ENCODE measurements at places on chromosomes 7 and 10.

DNA sequence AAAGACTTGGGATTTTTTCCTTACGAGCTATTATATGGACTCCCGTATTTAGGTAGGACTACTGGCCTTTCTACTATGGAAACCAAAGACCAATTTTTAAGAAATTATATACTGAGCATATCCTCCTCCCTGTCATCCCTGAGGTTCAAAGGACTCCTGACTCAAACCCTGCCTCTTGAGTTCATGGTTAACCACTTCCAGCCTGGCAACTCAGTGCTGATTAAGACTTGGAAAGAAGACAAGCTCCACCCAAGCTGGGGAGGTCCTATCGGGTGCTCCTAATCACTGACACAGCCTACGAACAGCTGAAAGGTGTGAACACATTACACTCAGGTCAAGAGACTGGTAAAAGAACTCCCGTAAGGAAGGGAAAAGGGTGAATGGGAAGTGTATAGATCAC lies 66.8 kb downstream of the LYZL2 start:
- no peak for DNase-seq

GRCh38 chr10:43304687-43305333 lies 37.9 kb upstream of the RASGEF1A start:
- DNase-seq, result peak; percentile 82

- peak; percentile 72 for DNase-seq
Measured at GRCh38 chr10:69337296-69338132, 59.2 kb downstream of the HK1 start.

DNA sequence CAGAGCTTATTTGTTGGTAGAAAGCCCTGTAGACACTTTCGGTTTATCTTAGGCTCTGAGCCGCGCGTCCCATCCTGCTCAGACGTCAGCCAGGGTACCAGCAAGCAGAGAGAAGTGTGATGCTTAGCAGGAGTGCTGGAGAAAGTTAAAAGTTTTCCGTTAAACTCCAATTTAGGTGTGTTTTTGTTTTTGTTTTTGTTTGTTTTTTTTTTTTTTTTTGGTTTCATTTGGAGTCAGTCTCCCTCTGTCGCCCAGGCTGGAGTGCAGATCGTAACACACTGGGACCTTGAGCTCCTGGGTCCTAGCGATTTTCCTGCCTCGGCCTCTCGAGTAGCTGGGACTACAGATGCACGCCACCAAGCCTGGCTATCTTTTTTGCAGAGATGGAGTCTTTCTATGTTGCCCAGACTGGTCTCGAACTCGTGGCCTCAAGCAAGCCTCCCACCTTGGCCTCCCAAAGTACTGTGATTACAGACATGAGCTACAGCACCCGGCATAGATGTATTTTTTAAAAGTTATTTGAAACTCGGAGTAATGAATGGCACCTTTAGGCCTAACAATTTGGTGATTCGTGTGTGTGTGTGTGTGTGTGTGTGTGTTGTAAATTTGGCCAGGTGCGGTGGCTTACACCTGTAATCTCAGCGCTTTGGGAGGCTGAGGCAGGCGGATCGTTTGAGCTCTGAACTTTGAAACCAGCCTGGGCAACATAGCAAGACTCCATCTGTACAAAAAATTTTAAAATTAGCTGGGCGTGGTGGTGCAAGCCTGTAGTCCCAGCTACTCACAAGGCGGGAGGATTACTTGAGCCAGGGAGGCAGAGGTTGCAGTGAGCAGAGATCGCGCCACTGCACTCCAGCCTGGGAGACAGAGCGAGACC lies 1.3 kb upstream of the HIP1 start:
- no peak for DNase-seq

DNA sequence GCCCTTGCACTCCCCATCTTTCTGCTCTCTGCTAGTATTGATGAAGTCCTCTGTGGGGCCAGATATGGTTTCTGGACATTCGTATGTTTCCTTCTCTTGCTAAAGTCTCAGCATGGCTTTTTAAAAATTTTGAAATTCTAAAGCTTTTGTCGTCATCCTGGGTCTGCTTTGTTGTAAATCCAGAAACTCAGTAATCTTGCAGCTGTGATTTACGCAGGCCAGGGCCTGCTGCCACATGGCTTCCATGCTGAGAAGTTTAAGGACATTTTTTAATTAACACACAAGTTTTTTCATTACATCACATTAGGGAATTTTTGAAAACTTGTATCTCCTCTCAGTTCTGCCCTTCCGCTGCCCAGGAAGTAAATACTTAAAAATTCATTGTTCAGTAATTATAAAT lies 686.1 kb upstream of the IGFBP3 start:
- DNase-seq, result no peak

DNA sequence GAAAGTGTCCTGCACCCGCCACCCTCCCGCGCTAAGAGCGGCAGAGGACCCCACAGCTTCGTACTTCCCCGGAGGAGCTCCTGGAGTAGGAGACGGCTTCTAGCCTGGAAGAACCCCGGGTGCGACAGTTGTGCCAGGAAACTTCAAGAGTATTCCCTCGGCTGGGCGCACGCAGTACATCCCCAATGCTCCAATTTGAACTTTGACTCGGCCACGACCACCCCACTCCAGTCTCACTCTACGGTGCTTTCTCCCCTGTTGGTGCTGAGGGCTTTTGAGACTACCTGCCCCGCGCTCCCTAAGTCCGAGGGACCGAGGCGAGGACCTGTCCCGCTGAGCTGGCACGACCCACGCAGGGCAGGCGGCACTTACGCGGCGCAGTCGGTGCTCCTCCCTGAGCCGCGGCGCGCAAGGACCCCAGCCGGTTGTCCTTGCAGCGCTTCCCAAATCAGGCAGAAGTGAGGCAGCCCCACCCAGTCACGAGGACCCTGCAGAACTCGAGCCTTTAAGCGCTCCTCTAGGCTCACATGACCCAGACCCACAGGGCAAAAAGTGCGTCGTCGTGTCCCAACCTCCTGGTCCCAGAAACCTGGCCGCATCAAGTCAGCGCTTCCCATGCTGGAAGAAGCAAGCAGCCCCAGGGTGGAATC lies at the start of gene CPVL:
Gene CPVL, minus strand, starts transcription at position 481 of the 650 bp plus-strand sequence. CDS start 25,476 bp downstream, outside the sequence.
- DNase-seq, result no peak

DNA sequence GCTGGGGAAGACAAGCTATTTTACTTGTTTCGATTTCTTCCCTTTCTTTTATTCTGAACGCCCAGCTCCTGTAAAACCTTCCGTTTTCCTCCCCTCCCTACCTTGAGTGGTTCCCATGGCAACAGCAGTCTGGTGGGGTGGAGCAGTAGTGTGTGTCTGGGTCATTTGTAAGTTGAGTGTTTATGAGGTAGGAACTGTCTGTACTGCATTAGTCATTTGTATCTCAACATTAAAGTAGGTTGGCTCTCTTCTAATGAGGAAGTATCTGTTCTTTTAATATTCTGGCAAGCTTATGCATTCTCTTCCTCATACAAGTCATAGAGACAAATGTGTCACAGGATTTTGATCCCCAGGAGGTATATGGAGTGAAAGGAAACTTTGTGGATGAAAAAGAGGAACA lies 85.3 kb upstream of the CCDC6 start:
- DNase-seq, result peak; percentile 18

DNA sequence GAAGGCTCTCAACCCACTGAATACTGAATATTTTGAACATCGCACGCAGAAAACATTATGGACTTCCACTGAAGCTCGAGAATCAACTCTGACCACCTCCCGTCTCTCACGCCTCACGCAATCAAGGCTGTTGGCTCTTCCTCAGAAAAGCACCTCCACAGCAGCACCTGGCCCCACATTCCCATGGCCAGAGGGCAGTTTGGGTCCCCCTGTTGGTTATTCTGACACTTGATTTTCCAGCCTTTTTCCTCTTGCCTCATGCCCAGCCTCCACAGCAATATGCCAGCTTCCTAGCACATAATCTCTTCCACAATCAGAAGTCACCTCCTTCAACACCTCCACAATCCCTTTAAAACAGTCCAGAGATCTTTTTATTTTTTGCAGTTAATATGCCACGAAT lies 55.9 kb downstream of the SVOPL start:
- DNase-seq, result no peak

DNA sequence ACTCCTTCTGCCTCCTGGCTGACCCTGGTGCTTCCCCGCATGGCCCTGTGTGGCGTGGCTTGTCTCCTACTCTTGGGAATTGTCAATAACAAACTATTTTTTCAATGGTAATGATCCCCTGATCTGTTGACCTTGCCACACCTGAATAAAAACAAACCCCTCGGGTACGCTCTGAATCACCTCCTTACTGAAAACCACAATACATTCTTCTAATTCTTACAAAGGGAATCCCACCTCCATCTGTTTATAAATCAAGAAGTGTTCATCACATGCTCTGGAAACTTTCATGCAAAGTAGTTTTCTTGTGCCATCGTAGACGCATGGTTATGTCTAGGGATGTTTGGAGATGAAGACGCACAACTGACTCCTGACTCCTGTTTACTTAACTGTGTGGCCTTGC lies 245.8 kb downstream of the FRMD4A start:
- no peak for DNase-seq

- DNase-seq, result no peak
Measured at GRCh38 chr7:39324139-39324760, 242.0 kb upstream of the YAE1 start.

DNA sequence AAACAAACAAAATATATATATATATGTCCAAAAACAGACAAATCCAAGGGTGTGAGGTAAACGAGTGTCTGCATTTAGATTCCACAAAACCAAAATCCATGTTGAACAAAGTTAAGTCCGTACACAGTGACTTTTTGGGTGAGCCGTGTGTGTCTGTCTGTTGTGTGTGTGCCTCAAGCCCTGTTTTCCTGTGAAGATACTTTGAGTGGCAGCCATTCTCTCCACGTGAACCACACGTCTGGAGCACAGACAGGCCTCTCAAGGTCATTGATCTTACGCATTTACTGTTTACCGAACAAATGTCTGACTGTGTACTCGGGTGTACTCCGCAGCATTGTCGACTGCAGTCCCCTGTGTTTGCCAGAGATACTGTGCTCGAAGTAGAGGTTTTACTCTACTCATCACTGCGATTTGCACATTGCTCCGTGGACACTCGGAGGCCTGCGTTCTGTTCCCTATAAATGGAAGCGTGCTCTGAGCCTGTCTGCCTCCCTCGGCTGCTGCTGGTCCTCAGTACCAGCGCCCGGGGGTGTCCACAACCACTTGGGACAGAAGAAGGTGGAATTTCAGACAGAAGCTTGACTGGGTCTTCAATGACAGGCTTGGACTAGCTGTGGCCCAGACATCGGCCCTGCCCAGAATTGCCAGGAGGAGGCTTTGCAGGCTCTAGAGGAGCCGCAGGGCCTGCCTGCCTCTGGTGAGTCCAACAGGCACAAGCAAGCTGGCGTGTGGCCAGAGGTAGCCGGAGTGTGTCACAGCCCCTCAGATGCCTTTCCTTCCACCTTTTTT lies 22.1 kb downstream of the CYP17A1 start:
- peak; percentile 63 for DNase-seq

DNA sequence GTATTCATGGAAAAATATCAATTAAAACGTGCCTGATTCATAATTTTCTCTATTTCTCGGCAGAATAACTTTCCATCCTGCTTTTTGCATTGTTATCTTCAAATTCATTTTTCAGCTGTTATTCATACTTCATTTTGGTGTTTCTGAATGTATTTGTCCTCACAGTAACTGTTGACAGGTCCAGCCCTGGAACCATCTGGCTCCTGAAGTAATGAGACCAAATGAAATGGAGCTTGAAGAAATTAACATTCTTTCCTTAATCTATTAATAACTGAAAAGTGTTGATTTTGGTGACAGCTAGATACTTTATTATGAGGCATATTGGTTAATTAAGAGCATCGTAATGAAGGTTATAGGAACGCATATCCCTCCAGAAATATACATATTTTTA lies 257.0 kb upstream of the MINDY3 start:
- no peak for DNase-seq

- DNase-seq, result no peak
Measured at GRCh38 chr7:102450242-102450641, 14.4 kb downstream of the ALKBH4 start.

DNA sequence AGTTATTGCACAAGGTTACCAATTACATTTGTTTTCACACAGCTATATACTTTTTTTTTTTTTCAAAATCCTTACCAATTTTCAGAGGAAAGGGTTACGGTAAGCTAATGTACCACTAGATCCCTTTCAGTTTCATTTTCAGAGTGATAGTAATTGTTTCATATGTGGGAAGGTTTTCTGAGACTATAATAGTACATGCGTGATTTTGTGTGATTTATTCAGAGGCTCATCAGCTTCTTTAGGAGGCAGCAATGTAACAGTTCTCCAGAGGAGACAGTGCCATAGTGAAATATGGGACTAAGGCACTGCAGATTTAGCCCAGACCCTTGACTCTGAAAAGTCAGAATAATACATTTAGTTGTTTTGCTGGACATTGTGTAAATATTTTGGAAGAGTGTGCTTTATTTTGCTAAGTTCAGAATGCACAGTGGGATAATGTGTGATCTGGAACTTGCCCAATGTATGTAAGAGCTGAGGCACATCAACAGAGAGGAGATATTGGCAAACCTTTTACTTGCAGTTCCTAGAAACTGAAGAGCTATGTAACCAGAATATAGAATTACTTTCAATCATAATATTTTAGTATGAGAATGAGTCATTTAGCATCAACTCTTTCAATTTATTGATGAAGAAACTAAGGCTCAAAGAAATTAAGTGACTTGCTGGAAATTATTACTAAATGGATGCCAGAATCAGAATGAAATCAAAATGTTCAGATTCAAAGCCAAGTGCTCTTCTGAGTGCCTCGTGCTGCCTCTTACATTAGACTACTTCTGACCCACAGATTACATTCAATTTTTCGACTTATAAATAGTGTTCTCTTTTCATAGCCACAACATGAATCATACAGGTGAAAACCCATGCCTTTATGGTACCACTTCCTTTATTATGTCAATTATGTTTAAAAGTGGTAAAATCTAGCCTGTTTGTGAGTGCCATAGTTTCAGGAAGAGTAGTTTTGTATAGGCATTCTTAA lies 207.7 kb upstream of the TEX47 start:
- no peak for DNase-seq

DNA sequence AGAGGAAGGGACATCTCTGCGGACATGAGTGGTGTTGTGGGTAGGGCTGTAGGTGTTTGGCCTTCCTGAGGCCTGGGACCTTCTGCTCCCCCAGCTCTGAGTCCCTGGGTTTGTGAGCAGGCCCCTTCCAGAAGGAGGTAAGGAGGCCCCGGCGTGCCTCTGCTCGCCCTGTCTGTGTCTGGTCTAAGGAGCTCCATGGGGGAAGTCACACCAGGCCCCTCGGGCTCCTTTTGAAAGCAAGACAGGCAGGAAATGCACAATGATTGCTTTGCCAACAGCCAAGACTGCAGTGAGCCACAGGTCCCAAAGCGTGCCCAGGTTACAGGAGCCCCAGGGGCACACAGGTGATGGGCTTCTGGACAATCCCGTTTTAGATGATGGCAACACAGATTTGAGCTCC lies 89.5 kb downstream of the FAM53B start:
- no peak for DNase-seq

- peak; percentile 24 for DNase-seq
Measured at GRCh38 chr7:42156291-42156865, 80.6 kb downstream of the GLI3 start.

- no peak for DNase-seq
Measured at GRCh38 chr7:8063706-8064297, 95.2 kb downstream of the GLCCI1 start.

Measured in AG20443 (cell line).